Activated naive CD8-positive, alpha-beta T cell treated with anti-CD3 and anti-CD28 coated beads for 36 hours (primary cell): ENCODE measurements at places on chromosomes 2 and 18. TPM values are rescaled to one million over a fixed set of nuclear protein-coding genes. Genes with fewer than 3 reads are reported as not detected.

ELP2 gene
- total RNA-seq, result 93.4 TPM

EMILIN1 gene
- 0.62 TPM for total RNA-seq

GNLY gene
- total RNA-seq, result 2.1 TPM

CMPK2 gene
- 11.8 TPM for total RNA-seq

- no peak for DNase-seq
Measured at GRCh38 chr2:170190172-170190571, 12.2 kb downstream of the MYO3B start.

SLC20A1 gene
- total RNA-seq, result 84.6 TPM

- no peak for DNase-seq
Measured at GRCh38 chr2:239822146-239822831, 202.9 kb downstream of the NDUFA10 start.

- no peak for DNase-seq
Measured at GRCh38 chr2:216671081-216671411, 24.3 kb downstream of the IGFBP5 start.

GRCh38 chr18:46755315-46756024 is 1.4 kb downstream of the ST8SIA5 start:
- no peak for DNase-seq

GALNT14 gene
- total RNA-seq, result 2.5 TPM

DNA sequence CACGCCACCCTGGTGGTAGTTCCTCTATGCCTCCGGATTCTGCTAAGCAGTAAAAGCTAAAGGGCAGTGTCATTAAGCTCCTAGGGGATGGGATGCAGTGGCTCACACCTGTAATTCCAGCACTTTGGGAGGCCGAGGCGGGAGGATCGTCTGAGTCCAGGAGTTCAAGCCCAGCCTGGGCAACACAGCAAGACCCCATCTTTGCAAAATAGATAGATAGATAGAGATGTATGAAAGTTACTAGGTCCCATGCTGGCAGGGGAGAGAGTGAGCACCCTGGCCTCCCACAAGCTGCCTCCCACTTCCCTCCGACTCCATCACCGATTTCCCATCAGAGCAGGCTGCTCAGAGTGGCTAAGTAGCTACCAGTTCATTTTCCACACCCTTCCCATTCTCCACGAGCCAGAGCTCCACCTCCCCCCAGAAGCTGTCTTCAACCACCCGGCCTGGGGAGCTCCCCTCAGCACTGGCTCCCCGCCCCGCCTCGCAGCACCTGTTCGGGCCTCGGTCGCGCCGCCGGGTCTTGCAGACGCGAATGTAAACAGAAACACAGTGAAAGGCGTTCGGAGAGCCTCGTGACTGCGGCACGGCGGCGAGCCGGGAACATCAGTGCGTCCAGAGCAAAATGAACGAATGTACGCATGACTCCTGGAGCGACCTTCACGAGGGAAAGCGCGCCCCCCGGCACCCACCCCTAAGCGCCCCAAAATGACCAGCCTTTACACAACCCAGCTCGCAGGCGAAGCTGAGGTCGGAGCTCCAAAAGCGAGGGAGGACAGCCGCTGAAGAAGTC is 598 bp upstream of the CEP68 start:
- DNase-seq, result peak; percentile 69

DNA sequence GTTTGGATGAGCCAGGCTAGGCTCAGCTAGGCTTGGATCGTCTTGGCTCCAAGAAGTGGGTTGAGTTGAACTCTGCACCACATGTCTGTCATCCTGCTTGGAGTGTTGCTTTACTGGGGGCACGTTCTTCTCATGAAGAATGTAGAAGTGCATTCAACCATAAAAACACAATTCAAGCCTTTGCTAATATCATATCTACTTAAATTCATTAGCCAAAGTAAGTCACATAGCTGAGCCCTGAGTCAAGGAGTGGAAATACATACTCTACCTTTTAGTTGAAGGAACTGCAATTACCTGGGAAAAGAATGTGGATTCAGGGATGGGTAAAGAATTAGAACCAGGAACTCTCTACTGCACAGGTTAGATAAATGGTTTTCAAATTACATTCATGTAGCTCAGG is 360.4 kb upstream of the KCNH7 start:
- DNase-seq, result no peak

- DNase-seq, result no peak
Measured at GRCh38 chr2:160551259-160551658, 57.7 kb upstream of the RBMS1 start.

GRCh38 chr2:159409116-159409800 is 122.8 kb upstream of the WDSUB1 start:
- DNase-seq, result no peak

RBBP8 gene
- total RNA-seq, result 81.5 TPM
